Panc1 (cell line): ENCODE measurements at places on chromosomes 7 and 10.

GRCh38 chr7:131231381-131232220, 96.1 kb upstream of the MKLN1 start:
- no peak for DNase-seq

DNA sequence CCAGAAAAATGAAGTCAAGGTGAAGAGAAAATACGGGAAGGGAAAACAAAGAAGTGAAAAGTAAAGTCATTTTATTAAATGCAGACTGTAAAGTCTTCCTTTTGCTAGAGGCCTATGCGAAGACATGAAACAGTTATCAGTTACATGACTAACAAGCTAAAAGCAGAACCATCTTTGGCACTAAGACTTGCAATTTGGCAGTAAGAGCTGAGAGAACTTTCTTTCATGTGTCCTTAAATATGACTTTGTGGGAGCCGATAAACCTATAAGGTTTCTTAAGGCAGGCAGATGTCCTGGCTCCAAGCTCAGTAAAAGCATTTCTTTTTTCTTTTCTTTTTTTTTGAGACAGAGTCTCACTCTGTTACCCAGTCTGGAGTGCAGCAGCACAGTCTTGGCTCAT, 10.4 kb downstream of the ANLN start:
- no peak for DNase-seq

DNA sequence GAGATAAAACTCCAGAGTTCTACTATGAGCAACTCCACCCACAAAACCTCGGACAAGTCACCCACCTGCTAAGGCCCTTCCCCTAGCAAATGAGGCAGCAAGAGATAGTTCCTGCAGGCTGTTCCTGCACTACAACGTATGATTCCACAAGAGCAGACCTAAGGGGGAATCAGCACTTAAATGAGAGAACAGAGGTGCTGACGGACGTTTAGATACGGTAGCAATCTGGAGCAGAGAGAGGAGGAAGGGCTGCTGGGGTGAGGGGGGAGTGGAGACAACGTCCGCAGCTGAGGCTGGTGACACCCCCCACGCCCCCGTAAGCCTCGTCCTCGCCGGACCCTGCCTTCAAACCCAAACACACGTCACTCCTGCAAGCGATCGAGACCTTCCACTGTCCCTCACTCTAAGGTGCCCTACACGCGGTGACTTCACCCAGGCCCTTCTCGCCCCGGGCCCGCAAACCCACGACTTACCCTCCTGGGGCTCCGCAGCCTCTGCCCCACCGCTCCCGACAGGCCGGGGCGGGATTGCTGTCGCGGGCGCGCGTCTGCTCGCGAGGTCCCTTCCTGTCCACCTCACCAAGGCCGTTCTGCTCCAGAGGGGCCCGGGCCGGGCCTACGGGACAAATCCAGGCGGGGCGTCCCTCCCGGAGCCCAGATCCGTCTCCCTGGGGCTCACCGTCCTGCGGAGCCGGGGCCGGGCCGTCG, 635 bp downstream of the ZNF12 start:
- no peak for DNase-seq

GRCh38 chr7:4338556-4338955, 343.5 kb upstream of the FOXK1 start:
- DNase-seq = no peak

GRCh38 chr7:68823996-68824780, 774.1 kb upstream of the AUTS2 start:
- DNase-seq = no peak
